ENCODE measurements at places on chromosomes 4 and X. TPM values are rescaled to one million over a fixed set of nuclear protein-coding genes. Genes with fewer than 3 reads are reported as not detected.

DNA sequence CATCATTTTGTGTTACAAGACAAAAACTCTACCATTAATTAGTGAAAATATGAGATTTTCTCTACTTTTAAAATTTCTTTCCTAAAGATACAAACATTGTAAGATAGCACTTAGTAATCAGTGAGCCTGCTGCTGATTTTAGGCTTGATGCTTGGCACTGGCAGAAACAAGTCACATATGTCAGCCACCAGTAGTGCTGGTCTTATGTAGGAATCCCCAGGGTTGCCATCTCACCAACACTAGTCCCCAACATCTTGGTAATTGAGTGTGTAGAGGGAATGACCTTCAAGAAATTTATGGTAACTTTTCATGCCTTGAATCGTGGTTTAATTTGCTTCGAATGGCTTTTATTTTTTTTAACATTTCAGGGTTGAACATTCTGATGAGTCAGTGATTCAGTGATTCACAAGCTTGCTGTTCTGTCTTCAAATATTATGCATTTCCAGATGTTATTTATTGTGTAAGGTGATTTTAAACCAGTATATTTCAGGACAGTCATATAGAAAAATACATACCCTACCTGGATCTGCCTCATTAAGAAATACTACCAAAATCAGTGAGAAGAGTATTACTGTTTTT lies 11.9 kb downstream of the EXOC1 start:
- no peak for DNase-seq

DNA sequence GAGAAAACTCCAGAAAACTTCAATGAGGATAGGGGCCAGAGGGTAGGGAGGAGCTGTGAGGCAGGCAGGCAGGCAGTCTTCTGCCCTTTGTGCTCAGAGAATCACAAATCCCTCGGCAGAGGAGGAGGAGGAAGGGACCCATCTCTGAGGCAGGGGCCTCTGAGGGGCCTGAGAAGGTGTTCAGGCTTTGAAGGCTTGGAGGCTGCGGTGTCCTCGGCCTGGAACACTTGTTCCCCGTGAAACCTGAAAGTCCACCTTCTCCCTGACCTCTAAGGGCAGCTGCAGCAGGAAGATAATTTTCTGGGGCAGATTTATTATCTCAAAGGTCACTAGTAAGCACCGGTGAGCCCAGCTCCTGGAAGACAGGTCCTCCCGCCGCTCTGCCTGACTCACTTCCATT lies 200.3 kb upstream of the BCOR start:
- no peak for DNase-seq

GRCh38 chr4:66376921-66377320 lies 706.6 kb upstream of the EPHA5 start:
- no peak for DNase-seq

GRCh38 chrX:106612393-106612763 lies 600 bp downstream of the RADX start:
- DNase-seq = no peak

DNA sequence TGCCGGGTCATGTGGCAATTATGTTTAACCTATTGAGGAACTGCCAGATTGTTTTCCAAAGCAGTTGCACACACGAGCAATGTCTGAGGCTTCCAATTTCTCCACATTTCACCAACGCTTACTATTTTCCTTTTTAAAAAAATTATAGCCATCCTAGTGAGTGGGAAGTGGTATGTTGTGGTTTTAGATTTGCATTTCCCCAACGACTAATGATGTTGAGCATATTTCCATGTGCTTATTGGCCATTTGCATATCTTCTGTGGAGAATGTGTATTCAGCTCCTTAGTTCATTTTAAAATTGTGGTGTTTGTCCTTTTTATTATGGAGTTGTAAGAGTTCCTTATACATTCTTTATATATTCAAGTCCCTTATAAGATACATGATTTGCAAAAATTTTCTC lies 60.2 kb downstream of the MTMR1 start:
- no peak for DNase-seq

GRCh38 chrX:124405868-124406267 lies 59.5 kb downstream of the SH2D1A start:
- no peak for DNase-seq

DNA sequence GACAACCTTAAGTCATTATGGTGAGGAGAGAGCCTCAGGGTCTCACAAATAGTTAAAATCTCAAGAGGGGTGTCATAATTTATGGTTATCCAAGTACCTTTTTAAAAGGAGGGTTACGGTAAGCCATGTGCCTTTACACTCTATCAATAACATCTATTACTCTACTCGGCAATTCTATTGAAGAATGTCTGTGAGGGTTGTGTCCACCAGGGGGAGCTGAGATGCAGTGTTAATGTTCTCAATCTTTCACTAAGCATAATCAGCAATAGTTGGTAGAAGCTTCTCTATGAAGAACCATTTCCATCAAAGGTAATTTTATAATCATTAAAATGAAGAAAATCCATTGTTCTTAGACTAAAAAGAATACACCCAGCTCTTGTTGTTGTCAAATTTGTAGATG lies 457.4 kb downstream of the CENPC start:
- DNase-seq = no peak

DNA sequence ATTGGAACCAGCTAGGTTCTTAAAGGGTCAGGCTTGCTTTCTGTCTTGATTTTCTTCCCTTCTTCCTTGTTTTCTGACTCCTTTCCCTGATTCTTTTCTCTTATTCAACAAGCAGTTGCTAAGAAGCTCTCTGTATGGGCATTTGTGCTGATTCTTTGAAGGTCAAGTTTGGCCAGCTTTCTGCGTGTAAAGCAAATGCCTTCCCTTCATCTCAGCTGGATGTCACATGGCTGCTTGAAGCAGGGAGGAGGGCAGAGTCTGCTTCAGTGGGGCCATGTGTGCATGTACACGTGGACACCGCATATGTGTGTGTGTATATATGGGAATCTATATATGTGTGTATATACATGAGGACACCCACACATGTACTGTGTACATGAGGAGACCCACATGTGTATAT lies 139.9 kb upstream of the ATP6AP2 start:
- DNase-seq = no peak

GRCh38 chrX:148457279-148457678 lies 43.1 kb upstream of the AFF2 start:
- no peak for DNase-seq

DNA sequence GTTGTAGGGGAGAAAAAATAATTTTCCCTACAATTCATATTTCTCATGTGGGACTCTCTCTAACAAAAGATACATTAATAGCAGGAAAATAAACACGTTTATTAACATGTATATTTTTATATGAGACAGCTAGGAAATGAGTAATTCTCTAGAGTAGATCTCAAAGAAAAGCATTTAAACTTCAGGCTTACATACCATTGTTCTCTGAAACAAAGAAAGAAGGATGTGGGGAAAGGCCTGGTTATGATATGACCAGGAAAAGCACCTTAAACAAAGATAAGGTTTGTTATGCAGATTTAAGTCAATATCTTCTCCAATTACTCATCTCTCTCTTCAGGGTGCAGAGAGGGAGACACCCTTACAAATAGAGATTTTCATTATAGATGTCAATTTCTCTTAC lies 131.3 kb downstream of the SLC7A11 start:
- DNase-seq = no peak

DNA sequence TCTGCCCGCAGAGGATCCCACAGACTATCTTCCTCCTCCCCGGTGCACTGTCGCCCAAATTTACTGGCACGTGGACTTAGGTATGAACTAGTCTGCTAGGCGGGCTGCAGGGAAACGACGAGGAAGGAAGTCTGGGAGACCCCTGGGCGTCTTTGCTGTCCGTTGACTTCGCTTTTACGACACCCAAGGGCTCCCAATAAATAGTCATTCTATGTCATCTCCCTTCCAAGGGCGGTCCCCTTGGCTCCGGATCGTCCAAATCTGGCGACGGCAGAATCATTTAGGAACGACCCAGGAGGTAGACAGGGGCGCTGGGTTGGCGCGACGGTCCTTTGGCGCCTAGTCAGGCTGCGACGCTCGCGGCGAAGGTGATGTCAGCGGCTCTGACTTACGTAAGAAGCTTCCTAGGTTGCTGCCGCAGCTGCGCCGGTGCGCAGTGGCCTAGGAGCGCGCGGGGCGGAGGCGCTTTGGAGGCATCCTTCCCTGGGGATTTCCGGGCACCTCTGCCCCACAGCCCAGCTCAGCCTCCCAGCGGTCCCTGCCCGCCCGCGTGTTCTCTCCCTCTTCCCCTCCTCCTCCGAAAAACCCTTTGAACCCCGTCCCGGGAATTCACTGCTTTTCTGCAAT lies 2.2 kb downstream of the NHS start:
- DNase-seq = no peak

- no peak for DNase-seq
These were observed 629.0 kb upstream of the ZFP42 start for GRCh38 chr4:187366530-187366929.

Gene LSM6
- 34.2 TPM for polyA plus RNA-seq

Gene MED14
- polyA plus RNA-seq = 35.3 TPM
